ENCODE measurements at places on chromosomes 12 and 14.

DNA sequence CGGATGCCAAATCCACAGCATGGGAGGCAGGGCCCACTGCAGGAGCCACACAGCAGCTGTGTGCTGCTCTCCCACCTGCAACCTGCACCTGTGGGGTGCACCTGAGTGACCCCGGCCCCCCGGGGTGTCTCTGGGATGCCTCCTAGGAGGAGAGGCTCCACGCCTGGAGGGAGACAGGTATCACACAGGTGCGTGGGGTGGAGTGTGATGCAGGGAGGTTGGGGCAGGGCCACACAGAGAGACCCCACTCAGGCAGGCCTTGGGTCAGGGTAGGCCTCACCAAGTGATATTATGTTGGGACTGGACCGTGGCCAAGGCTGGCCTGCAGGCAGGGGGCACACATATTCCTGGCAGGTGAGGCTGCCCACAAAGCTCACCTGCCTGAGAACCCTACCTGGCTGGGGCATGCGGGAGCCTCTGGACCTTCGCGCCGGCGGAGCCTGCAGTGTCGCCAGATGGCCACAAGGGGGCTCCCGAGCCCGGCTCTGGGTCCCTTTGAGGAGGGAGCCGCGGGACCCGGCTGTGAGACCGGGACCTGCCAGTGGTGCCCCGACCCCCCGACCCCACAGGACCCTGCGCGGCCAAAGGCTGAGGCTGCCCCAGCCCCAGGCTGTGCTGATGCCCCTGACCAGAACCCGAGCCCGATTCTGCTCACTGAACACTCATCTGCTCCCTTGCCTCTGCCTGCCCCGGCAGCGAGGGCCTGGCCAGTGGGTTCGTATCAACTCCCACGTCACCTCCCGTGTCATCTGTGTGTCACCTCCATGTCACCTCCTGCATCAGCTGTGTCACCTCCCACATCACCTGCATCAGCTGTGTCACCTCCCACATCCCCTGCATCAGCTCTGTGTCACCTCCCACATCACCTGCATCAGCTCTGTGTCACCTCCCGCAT lies 11.4 kb downstream of the TMEM121 start:
- no peak for DNase-seq

DNA sequence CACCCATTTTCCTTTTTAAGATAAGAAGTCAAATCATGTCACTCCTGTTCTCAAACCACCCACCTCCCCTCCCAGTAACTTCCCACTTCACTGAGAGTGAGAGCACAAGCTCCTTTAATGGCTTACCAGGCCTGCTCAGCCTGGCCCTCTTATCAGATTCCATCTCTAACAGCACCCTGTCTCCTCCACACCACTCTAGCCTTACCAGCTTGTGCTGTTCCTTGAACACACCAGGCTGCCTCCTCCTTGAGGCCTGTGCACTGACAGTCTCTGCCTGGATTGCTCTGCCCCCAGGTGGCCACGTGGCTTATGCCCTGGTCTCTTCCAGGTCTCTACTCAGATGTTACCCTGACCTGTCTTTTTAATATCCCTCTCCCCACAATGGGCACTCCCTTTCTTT lies 40.1 kb upstream of the EVL start:
- no peak for DNase-seq

GRCh38 chr14:61736751-61737150 lies 25.5 kb upstream of the SNAPC1 start:
- DNase-seq, result no peak

GRCh38 chr12:42922505-42922850 lies 332.9 kb upstream of the PRICKLE1 start:
- no peak for DNase-seq

DNA sequence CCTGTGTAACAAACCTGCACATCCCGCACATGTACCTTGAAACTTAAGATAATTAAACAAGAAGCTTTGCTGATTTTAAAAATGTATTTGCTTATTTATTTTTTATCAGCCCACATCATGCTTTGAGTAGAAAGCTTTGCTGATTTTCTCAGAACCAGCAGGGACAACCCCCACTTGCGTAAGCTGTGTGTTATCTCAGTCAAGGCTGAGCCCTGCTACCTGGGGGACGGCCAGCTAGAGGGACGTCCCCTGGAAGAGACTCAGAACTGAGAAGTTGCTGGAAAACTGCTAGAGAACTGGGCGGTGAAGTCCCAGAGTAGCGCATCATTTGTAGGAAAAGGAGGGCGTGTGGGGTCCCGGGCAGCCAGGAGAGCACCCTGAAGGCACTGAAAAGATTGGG lies 4.1 kb upstream of the PLEK2 start:
- DNase-seq, result no peak

DNA sequence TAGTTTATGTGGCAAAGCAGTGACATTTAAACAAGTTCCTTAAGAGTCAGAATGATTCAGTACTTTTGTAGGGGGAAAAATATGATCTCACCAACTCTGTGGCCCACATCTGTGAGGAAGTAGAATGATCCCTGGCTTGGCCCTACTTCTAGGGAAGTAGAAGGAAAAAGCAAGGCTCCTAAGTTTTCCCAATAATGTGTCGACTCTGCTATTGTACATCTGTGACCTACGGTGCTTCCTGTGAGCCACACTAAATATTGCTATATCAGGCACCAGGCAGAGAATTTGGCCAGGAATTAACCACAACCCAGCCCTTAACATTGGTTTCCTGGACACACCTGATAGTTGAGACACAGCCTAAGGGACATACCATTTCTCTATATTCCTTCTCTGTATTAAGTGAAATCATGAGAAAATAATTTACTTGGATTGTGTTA lies 9.3 kb upstream of the NID2 start:
- no peak for DNase-seq

- DNase-seq, result no peak
Measured at GRCh38 chr14:101817501-101818001, 56.0 kb downstream of the PPP2R5C start.

DNA sequence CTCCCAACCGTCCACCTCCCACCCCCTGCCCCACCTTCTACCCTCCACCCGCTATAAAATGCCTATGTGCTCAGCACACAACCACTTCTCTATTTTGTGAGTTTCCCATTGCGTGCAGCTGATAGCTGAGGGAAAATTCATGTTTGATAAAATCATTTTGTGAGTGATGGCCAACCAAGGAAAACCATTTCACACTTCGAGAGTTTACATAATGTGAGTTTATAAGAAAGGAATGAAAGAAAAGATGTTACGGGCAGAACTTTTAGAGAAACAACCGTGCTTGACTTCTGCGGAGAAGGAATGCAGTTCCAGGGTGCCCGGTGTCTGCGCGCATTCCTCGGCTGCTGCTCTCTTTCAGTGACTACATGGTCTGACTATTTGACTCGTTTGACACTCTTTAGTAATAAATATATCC lies 140.9 kb downstream of the EFCAB11 start:
- no peak for DNase-seq

DNA sequence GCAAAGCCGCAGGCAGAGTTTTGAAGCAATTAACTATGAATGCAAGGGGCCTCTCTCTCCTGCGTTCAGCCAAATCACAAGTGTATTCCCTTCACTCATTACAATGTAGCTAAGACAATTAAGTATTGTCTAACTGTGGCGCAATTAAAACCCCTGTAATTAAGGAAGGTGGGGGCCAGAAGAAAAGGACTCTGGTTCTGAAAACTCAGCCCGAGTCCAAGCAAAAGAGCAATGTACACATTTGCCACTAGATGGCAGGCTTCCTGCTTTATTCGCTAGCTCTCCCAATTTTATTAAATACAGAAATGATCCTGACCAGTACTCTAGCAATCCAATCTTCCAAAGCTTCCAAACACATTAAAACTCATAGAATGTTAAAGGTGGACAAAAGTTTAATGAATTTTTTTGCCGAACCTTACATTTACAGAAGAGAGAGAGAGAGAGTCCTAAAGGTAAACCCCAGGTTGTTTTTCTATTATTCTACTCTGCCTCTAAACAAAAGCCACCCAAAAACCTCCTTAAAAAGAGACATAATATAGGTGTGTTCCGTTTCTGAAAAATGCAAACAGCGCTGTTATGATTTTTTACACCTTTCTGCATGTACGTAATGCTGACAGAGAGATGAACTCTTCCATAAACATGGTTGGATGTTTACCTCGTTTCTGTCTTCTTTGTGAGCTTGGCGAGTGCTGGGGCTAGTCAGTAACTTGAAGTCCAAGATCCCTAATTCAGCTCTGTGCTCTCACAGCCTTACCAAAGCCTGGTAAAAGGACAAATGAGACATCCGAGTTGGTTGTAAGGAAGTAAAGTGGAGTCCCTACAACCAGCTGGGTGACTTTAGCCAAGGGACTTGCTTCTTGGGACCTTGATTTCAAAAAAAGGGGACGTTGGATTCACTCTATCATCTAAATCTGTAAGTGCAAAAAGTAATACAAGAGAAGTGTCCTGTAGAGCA lies 50.9 kb upstream of the VASH1 start:
- DNase-seq, result no peak

GRCh38 chr12:111687255-111687654 lies 1.4 kb downstream of the ACAD10 start:
- DNase-seq, result no peak

GRCh38 chr12:108568338-108569154 lies 6.2 kb downstream of the ISCU start:
- no peak for DNase-seq

- DNase-seq, result no peak
Measured at GRCh38 chr12:44960856-44961255, 84.7 kb upstream of the NELL2 start.

DNA sequence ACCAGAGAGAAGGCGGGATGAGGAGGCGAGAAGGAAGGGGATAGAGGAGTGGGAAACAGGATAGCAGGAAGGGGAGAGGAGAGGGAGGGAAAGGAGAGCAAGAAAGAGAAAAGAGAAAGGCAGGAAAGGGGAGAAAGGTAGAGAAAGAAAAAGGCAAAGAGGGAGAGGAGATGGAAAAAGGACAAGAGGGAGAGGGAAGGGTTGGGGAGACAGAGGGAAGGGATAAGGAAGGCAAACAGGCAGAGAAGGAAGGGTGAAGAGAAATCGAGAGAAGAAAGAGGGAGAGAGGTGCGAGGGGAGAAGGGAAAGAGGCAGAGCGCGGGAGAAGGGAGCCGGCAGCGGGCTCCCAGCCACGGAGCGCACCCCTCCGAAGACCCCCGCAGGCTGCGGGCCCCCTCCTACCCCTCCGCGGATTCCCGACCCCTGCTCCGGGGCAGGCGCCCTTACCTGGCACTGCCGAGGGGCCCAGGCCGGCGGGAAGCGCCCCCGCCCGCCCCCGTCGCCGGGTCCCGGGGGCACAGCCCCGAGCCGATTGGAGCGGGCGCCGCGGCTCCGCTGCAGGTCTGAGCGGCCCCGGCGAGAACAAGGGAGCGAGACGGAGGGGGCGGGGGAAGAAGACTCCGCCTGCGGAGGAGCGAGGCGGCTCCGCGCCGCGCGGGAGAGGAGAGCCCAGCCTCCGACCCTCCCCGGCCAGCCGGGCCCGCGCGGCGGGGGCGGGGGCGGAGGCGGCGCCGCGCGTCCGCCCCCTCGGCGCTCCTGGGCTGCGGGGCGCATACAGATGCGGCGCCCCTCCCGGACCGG lies at the start of gene CDH24:
Gene CDH24, minus strand, starts transcription at position 565 of the 801 bp plus-strand sequence. CDS start 1,787 bp downstream, outside the sequence.
- no peak for DNase-seq

DNA sequence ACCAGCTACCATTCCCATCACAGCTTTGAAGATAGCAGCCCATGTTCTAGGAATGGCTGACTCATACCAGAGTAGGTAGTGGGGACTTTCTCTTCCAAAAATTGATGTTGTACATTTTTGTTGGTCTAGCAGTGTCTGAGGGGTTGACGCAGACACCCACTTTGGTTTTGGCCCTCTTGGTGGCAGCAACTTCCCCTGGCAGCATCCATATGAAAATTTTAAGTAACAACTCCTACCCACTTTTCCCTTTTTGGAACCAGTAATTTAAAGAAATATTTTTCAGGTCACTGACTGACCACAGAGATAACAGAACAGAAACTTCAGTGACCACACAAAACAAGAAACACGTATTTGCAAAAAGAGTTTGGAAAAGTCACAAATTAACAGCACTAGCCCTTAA lies 162.0 kb upstream of the TMCC3 start:
- no peak for DNase-seq

DNA sequence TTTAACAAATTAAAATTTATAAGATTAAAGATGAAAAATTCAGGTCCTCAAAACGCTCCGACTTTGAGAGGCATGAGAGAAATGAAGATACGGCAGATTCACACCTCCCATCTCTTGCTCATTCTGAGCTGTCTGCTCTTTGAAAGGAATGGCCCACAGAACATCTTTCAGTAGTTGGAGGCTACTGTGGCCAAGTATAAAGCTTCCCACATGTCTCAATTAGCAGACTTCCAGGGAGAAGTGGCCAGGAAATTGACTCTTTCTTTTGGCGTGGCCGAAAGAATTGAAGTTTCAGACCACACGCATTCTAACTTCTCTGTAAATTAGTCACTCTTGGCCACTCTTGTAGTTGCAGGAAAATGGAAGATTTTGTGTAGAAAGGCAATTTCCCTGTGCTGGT lies 129.2 kb downstream of the DIP2B start:
- DNase-seq, result no peak

- no peak for DNase-seq
Measured at GRCh38 chr12:43241986-43242385, 310.0 kb downstream of the ADAMTS20 start.

DNA sequence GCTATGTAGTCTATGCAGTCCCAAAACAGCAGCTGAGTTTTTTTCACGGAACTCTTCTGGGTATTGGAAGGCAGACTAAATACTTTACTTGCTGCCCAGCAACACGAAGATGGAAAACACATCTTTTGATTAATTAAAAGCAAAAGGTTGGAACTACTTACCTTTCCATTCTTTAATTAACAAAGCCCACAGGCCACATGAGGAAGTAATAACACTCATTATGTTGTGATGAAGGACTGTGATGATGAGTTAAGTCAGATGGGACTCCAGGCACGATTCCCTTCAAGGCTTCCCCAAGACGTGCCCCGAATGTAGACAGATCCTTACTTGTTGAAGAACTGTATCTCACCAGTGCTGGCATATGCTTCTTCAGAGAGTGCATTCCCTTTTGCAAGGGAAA lies 129.0 kb downstream of the WIF1 start:
- no peak for DNase-seq

GRCh38 chr12:54940727-54941315 lies 43.7 kb downstream of the TESPA1 start:
- DNase-seq, result no peak

GRCh38 chr14:67517083-67517482 lies 16.0 kb upstream of the PLEKHH1 start:
- no peak for DNase-seq

GRCh38 chr12:28513983-28514382 lies 323.7 kb downstream of the CCDC91 start:
- no peak for DNase-seq

DNA sequence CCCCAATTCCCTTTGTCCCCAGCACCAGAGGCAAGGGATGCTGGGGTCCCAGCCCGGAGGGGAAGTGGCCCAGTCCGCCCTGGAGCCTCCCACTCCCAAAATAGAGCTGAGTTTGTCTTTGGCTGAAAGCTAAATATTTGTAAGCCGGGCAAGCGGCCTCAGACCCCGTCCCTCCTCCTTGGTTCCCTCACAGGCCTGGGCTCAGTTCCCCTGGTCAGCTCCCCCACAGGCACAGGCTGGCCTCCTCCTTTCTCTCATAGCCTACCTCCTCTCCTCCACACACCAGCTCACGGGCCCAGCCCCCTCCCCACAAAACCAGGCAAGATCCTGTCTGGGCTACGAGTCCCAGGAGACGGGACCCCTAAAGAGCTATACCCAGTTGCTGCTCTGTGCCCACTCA lies 1.3 kb downstream of the SP7 start:
- no peak for DNase-seq

- no peak for DNase-seq
Measured at GRCh38 chr14:72480464-72481243, 413.2 kb downstream of the DPF3 start.

Data from NCI-H1048 (cell line).